ENCODE measurements at places on chromosomes 5 and 9.

- peak; percentile 79 for DNase-seq
Measured at GRCh38 chr9:22107202-22108045, 98.3 kb upstream of the CDKN2B start.

DNA sequence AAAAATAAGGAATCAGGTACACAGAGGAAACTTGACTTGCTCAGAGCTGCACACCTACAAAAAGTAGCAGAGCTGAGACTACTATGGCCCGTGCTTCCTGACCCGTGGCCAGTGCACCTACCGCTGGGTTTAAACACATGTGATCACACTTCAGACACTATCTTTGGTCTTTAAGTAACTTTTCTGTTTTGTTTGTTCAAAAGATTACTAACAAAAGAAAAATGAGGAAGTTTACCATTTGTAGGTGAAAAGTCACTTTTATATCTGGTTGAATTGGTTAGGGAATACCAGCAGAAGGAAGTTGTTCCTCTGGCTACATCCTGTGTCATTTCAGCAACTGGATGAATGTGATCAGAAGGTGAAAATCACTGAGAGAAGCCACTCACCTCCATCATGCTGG is 6.5 kb upstream of the SYK start:
- DNase-seq, result no peak

GRCh38 chr9:97633859-97634490 is 354 bp downstream of the NCBP1 start:
- no peak for DNase-seq

- DNase-seq, result no peak
Measured at GRCh38 chr9:109791003-109791677, 11.1 kb downstream of the PALM2AKAP2 start.

- no peak for DNase-seq
Measured at GRCh38 chr9:21754741-21755140, 47.7 kb upstream of the MTAP start.

GRCh38 chr9:31715250-31715649 is 669.2 kb upstream of the ACO1 start:
- DNase-seq, result no peak

DNA sequence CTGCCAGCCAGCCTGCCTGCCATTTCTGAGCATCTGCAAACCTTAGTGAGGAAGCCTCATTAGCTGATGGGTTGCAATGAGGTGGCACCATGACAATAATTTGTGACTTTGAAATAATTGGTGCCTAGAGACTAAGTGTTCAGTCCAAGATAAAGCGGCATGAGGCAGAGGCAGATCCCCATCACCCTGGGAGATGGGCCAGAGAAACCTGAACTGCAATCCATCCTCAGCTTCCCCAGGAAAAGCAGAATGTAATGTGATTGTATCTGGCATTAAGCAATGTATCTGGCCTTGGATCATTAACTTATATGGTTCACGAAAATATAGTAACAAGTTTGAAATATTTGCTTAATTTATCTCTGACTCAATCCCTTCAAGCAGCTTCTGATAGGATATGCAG is 101.0 kb downstream of the SPOCK1 start:
- no peak for DNase-seq

- no peak for DNase-seq
Measured at GRCh38 chr5:61292062-61292657, 39.9 kb upstream of the ZSWIM6 start.

- DNase-seq, result no peak
Measured at GRCh38 chr5:125750861-125751186, 672.4 kb upstream of the GRAMD2B start.

GRCh38 chr5:137563646-137564397 is 64.7 kb upstream of the SPOCK1 start:
- peak; percentile 75 for DNase-seq

- no peak for DNase-seq
Measured at GRCh38 chr9:118059484-118060278, 355.5 kb downstream of the TLR4 start.

GRCh38 chr9:120742951-120743416 is 28.7 kb upstream of the MEGF9 start:
- DNase-seq, result no peak

DNA sequence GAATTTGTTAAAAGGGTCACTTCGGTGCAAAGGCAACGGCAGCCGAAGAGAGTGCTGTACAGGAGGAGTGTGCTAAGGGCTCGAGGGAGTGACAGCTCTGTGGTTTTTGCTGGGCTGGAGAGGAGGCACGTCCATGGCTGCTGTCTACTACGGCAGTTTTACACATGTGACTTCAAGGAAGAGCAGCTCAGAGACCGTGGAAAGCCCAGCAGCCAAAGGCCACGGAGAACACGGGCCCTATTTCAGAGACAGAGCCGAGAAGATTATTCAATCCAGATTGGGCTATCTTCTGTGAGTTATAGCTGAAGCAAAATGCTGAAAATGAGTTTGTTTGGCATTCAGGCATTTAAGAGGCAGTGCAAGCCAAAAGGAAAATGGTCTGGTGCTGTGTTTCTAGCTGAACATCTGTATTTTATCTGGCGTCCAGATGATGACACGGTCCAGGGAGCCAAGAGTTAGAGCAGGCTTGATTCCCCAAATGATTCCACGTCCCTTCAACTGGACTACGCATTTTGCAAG is 96.4 kb downstream of the RFK start:
- DNase-seq, result no peak

- no peak for DNase-seq
Measured at GRCh38 chr5:170181902-170182301, 50.9 kb upstream of the C5orf58 start.

GRCh38 chr9:91417602-91418214 is 5.9 kb downstream of the NFIL3 start:
- DNase-seq, result no peak

DNA sequence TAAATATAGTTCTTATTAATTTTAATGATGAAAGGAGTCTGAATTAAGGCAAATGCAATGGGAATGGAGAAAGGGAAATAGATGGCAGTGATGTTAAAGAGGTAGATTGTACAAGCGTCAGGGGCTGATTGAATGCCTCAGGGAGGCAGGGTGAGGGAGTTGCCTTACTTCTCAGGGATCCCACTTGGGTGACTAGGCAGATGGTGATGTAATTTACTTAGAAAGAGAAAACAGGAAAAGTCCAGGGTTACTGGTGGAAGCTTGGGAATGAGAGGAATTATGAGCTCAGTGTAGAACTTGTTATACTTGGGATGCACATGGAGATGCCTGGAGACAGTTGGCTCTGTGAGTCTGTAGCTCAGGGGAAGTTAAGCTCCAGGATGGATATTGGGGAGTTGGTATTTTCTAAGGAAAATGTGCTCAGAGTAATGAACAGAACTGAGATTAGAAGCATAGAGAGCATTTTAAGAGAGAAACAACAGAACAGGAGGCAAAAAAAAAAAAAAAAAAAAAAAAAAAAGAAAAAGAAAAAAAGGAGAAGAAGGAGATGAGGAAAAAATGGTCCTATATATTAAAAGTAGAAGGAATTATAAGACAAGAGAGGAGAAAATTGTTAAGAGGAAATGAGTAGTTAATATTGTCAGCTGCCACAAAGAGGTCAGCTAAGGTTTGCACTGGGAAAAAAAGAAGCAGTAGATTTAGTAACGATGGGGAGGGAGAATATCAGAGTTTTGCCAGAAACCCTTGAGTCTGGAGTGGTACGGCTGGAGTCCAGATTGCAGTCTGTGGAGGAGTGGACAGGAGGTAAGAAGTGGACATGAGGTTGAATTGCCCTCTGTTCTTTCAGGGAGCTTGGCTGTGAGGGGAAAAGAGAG is 88.0 kb upstream of the ELL2 start:
- DNase-seq, result peak; percentile 50

DNA sequence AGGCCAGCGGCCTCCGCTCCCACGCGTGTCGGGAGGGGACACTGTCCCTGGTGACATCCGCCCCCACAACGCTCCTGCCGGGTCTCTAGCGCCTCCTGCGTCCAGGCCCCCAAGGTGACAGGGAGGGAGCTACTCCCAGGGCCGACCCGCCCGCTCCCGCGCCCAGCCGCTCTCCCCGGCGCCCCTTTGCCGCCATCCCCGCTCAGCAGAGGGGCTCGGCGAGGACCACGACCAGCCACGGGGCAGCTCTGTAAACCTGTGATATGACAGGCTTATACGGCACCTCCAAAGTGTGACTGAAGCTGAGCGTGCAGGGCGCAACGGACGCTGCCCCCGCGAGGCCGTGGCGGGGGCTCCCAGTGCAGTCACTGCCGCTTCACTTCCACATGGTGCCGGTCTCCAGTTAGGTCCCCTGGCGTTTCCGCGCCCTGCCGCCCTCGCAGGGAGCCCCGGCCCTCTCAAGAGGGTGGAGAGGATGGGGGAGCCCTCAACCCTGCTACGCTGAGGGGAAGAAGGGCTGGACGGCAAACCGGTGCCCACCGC is 978 bp upstream of the ADCY2 start:
- no peak for DNase-seq

- no peak for DNase-seq
Measured at GRCh38 chr9:32722704-32723103, 60.6 kb upstream of the TMEM215 start.

GRCh38 chr9:132898051-132898450 is 19.4 kb downstream of the SPACA9 start:
- no peak for DNase-seq

GRCh38 chr5:51466214-51466613 is 83.0 kb downstream of the ISL1 start:
- no peak for DNase-seq

DNA sequence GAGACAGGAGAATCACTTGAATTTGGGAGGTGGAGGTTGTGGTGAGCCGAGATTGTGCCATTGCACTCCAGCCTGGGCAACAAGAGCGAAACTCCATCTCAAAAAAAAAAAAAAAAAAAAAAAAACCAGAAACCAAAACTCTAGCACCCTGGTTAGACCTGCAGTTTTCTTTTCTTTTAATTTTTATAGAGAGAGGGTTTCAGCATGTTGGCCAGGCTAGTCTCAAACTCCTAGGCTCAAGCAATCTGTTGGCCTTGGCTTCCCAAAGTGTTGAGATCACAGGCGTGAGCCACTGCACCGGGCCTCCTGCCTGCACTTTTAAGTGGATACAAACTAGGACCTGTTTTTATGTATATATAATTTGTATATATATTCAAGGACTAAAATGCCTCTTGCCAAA is 12.9 kb upstream of the MTMR12 start:
- no peak for DNase-seq

GRCh38 chr5:58797021-58797420 is 214.1 kb downstream of the RAB3C start:
- DNase-seq, result no peak

DNA sequence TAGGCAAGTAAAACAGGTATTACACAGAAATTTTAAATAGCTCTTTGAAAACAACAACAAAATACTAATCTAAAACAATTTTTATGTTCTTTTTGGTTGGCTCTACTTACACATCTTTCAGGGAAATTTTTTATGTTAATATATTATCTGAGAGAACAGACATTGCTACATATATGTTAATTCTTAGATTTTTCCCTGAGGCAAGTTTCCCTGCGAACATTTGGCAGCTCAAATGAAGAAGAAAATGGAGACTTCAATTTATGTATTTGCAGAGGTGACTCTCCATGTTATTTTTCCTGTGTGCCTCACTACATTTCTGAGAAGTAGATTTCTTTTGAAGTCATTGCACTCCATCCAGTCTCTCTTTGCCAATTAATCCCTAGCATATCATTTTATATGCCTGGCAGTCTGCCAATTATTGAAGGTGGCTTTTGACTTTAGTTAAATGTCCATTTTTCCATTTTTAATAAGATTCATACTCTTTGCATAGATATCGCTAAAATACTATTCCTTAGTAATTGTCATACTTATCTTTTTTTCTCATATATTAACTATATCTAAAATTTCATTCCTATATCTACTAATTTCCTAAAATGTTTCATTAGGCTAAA is 908.2 kb upstream of the CDH10 start:
- no peak for DNase-seq

DNA sequence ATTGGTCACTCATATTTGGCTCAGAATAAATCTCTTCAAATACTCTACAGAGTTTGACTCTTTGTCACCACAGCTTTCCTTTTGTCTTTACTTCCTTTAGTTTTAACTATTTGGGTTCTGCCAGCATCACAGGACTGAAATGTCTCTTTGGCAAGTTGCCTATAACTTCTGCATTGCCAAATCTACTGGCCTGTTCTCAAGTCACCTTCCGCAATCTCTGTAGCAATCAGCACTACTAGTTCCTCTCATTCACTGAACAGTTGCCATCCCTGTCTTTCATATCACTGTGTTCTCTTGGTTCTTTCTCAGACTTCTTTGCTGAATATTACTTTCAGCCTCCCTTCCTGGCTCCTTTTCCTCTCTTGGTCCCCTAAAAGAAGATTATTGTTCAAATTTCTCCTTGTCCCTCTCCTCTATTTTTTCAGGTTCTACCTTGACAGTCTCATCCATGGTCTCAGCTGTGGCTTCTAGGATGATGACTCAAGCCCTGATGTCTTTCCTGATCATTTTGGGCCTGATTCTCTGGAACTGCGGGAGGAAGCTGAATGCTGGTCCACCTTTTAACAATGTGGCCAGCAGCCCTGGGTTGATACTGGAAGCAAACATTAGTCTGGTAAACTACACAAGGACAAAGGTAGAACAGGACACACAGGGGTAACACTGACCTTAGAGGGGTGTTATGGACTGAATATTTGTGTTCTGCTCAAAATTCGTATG is 44.0 kb upstream of the LIFR start:
- no peak for DNase-seq

- no peak for DNase-seq
Measured at GRCh38 chr5:41869151-41869723, 988 bp downstream of the OXCT1 start.

DNA sequence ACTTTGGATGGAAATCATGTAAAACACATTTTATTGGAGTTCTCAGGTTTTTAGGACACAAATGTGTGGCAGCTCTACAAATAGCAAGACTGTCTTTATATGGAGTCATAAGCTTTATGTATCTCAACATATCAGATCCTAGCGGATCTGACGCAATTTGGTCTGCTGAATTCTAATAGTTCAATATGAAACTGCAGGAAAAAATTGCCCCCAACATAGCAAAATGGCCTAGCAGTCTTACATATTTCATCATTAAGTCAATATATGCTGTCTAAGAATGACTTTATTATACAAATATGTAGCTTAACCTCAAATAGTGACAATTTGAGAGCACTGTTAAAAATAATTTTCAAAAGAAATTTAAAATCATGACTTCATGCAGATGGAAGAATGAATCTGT is 244.3 kb downstream of the TAF11L14 start:
- DNase-seq, result no peak

DNA sequence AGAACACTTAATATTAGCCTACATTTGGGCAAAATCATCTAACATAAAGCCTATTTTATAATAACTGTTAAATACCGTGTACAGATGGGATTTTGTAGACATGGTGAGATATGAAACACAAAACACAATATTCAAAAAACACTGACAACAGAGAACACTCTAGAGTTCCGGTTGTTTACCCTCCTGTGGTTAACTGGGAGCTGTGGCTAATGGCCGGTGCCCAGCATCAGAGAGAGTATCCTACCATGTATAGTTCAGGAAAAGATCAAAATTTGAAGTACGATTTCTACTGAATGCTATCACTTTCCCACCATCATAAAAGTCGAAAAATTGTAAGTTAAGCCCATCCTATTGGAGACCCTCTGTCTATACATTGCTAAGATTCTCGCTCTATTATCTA is 2.4 kb downstream of the CAMK4 start:
- no peak for DNase-seq

GRCh38 chr9:94829380-94830070 is 103.0 kb downstream of the AOPEP start:
- no peak for DNase-seq

- no peak for DNase-seq
Measured at GRCh38 chr9:100999906-101000544, 28.5 kb upstream of the PLPPR1 start.

GRCh38 chr9:34691936-34692315 is 850 bp upstream of the CCL19 start:
- no peak for DNase-seq

- DNase-seq, result no peak
Measured at GRCh38 chr5:134536876-134537275, 11.4 kb downstream of the JADE2 start.

GRCh38 chr9:126155756-126156664 is 170.6 kb upstream of the MVB12B start:
- DNase-seq, result no peak
